ENCODE measurements at places on chromosomes 16 and 17.

- peak; percentile 32 for DNase-seq
Observed at GRCh38 chr17:80870401-80870800, 121.2 kb upstream of the CHMP6 start.

DNA sequence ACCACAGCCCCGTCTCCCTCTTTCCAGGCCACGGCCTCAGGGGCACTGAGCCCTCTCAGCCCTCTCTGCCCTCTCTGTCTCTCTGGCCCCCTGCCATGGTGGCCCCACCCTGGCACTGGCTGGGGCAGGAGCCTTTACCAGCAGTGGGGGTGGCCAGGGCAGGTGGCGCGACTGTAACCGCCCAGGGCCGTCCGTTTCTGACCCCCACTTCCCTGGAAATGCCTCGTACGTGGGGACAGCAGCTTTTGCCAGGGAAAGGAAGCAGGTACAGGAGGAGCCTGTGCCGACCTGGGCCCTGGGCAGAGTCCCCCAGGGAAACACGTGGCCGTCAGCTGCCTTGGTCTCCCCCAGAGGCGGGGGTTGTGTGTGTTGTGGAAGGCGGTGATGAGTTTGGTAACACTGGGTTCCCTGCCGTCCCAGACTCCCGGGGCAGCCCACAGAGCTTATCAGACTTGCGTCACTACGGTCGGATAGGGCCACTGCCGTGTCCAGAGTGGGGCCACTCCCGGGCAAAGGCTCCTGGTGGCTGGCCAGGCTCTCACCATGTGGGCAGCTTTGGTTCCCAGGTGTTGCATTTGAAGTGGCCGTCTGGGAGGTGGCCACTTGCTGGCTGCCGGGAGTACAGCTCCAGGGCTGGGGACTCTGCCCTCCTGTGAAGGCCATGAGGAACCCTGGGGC lies 249.3 kb upstream of the CIBAR2 start:
- DNase-seq: no peak

DNA sequence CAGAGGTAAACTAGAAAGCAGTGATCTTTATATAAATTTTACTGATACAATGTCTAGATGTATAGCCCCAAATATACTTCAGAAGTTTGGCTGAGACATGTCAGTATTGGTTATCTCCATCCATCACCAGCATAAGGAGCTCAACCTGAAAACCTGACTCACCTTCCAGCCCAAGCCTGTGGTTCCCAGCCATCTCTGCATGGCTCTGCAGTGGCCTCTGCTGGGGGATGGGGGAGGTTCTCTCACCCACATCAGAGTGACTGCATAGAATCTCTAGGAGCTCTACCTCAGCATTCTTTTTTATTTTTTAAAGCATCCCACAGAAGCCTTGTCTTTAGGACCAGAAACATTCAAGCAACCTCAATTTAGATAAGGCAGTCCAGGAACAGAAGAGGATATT lies 27.3 kb downstream of the USP7 start:
- peak; percentile 56 for DNase-seq

- no peak for DNase-seq
Observed at GRCh38 chr16:89244754-89245153, 27.3 kb downstream of the ZNF778 start.

DNA sequence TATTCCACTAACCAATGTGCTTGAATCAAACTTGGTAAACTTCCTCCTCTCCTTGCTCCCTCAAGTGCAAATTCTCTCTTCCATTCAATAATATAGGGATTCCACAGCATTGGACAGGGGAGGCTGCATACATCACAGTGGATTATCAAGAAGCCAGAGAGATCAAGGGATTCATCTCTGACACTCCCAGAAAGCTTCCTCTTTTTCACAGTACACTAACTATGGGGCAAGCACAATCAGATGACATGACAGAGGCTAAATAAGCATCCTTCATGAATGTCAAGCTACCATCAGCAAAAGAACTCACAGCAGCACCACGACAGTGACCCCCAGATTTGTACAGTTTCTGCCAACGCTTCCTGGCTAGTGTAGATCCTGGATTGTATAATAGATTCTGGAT lies 178.4 kb upstream of the C17orf78 start:
- no peak for DNase-seq

DNA sequence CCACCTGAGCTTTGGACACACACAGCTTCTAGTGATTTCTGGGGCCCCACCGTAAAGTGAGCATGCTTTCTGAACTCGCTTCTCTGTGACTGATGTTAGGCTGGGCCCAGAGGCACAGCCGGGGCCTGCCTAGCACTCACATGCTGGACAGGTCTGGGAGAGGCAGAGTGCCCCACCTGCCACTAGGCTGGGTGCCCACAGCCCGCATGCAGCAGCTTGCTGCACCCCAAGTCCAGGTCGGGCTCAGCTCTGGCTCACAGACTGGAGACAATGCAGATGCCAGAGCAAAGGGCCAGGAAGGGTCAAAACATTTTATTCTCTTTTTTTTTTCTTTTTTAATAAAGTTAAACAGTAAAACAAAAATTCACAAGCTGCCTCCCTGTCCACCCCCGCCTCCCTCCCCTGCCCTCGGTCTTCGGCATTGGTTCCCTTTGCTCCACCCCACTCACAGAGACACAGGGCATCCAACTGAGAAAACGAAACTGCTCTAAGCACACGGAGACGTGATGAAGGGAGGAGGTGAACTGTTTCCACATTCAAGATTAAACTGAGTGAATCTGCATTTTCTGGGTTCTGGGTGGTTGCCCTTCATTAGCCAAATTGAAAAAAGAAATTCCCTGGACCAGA lies 9.7 kb downstream of the CNP start:
- DNase-seq: no peak

GRCh38 chr17:65328567-65328966 lies 191.4 kb downstream of the RGS9 start:
- DNase-seq: no peak

- no peak for DNase-seq
Observed at GRCh38 chr16:71421911-71422310, 19.9 kb downstream of the TLE7 start.

- DNase-seq: peak; percentile 61
Observed at GRCh38 chr17:59311051-59311468, 20.4 kb upstream of the YPEL2 start.

DNA sequence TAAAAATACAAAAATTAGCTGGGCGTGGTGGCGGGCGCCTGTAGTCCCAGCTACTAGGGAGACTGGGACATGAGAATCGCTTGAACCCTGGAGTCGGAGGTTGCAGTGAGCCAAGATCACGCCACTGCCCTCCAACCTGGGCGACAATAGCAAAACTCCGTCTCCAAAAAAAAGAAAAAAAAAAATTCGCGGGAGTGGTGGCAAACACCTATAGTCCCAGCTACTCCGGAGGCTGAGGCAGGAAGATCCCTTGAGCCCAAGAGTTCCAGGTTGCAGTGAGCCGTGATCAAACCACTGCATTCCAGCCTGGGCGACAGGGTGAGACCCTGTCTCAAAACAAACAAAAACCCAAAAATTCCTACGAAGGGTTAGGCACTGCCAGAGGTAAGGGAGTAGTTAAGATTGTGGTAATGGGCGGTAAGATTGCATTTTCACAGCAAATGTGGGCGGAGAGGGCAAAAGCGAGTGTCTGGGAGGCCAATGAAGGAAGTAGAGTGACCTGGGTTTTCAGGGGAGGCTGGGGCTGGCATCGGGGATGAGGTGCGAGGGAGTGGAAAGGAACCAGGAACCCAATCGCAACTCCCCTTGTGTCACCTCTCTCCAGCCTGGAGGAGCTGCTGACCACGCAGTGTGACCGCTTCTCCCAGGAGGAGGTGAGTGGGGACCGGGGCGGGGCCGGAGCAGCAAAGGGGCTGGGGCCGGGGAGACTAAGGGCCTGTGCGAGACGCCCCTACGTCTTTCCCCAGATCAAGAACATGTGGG lies 2.6 kb downstream of the MYL11 start:
- no peak for DNase-seq

GRCh38 chr17:7929158-7930023 lies at the start of gene KCNAB3:
Gene KCNAB3 (minus strand): TSS chr17:7929856. CDS start chr17:7929435, 421 bp downstream.
- DNase-seq: peak; percentile 79

- peak; percentile 100 for DNase-seq
Observed at GRCh38 chr16:24645739-24646645, 83.5 kb upstream of the TNRC6A start.

DNA sequence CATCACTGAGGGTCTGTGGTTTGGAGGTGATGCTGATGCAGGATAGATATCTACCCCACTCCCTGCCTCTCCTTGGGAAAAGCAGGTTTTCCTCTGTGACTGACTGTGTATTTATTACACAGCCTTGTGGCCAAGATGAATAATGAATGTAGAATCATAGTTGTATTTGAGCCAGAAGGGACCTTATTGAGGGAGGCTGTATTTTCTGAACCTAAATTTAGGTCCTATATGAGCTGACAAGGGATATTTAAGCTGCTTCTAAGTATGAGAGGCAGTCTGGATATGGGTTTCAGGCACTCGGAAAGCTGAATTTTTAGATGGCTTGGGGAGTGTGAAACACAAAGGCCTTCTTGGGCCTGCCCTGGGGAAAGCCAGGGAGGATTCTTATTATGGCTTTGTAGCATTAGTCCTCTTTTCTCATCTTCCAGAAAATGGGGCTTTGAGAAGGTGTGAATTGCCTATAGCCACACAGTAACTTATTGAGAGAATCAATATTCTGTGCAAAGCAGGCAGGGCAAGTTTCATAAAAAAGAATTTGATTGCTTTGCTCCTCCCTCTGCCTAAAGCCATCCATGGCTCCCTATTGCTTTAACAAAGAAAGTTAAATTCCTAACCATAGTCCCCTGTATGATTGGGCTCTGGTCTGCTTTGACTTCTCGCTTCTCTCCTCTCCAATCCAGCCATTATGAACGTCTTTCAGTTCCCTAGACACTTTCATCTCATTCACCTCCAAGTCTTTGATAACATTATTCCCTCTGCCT lies 144.8 kb downstream of the SHISA9 start:
- no peak for DNase-seq

GRCh38 chr16:9970244-9970643 lies 212.0 kb downstream of the GRIN2A start:
- no peak for DNase-seq

DNA sequence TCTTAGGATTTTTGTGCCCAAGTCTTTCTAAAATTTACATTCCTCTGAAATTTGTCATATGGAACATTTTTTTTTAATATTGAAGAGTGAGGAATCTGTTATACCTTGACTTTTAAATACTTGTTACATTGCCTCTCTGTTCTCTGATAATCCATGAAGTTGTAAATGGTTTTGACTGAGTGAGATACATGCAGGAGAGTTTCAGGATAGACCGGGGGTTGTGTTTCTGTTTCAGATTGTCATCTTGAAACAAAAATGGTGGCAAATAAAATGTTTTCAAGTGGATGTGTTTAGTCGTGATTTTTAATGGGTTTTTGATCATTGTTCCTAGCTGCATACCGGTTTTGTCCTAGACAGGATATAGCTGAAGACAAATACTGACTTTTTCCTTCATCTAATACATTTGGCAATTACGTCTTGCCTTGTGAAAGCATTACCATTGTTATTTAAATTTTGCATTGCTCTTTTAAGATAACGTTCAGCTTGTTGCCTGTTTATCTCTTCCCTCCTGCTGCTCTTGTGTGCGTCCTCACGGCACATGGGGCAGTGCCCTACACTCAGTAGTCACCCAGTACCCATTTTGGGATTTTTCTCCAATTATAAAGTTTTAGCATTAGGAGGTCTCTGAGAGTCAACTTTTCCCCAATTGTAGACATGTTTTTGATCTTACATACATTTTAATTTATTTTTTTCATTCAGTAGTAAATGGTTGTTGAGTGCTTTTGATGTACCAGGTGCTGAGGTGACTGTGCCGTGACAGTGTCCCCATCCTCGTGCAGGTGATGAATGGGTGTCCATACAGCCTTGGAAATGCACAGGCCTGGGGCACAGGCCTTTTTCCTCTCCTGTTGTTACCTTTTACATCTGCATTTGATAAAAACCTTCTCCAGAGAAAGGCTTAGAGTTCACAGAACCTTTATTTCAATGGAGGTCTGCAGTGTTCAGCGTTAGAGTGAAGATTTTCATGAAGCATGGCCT lies 169.9 kb downstream of the MSI2 start:
- DNase-seq: no peak

- peak; percentile 97 for DNase-seq
Observed at GRCh38 chr16:13957197-13958078, 37.5 kb downstream of the ERCC4 start.

GRCh38 chr17:65060631-65061254 lies 4.2 kb upstream of the GNA13 start:
- DNase-seq: no peak

DNA sequence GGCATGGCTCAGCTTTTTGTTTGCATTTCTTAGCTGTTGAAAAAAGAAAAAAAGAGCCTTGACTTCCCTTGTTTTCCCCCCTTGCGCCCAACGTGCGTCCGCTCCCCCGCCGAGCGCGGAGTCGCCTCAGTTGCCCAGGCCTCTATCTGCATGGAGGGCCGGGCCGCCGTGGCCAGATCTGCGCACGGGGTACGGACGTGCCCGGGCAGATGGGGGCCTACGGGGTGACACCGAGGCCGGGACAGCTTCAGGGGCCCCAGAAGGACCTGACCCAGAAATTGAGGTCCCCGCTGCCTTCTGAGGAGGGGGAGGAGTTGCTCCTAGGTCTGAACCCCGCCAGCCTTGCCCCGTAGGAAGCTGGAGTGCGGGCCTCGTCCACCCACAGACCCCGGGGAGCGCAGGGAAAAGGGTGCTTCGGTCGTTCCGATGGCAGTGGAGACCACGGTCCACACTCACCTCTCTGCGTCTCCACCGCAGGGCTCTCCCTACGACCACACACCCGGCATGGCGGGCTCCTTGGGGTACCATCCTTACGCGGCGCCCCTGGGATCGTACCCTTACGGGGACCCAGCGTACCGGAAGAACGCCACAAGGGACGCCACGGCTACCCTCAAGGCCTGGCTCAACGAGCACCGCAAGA lies 1.5 kb downstream of the IRX5 start:
- DNase-seq: no peak

- no peak for DNase-seq
Observed at GRCh38 chr16:8959921-8960787, 3.6 kb downstream of the USP7 start.

GRCh38 chr17:10724546-10725195 lies 5.2 kb downstream of the TMEM220 start:
- DNase-seq: no peak

GRCh38 chr16:71637398-71637797 lies 11.4 kb downstream of the MARVELD3 start:
- peak; percentile 83 for DNase-seq

DNA sequence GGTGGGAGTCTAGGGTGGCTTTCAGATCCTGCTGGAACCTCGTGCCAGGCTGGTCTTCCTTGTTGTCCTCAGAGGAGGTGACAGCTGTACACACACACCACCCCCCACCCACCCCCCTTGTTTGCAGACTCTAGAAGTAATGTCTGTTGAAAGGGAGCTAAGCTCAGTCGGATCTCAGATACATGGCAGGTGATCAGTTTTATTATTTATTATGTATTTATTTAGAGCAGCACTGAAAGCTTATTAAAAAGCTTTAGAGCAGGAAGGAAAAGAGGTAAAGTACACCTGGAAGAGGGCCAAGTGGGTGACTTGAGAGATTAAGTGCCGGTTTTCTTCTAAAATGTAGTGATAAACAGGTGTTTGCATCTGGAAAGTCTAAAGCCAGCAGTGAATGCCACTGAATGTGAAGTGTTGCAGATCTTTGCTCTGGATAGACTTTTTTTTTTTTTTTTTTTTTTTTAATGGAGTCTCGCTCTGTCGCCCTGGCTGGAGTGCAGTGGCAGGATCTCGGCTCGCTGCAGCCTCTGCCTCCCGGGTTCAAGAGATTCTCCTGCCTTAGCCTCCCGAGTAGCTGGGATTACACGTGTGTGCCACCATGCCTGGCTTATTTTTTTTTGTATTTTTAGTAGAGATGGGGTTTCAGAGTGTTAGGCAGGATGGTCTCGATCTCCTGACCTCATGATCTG lies 40.2 kb downstream of the FOXK2 start:
- no peak for DNase-seq
